ENCODE measurements at places on chromosomes 12 and 14.

- DNase-seq, result no peak
Observed at GRCh38 chr12:110023059-110023980, 24.1 kb downstream of the ANKRD13A start.

GRCh38 chr14:70281939-70282338 is 77.5 kb downstream of the COX16 start:
- DNase-seq, result no peak

DNA sequence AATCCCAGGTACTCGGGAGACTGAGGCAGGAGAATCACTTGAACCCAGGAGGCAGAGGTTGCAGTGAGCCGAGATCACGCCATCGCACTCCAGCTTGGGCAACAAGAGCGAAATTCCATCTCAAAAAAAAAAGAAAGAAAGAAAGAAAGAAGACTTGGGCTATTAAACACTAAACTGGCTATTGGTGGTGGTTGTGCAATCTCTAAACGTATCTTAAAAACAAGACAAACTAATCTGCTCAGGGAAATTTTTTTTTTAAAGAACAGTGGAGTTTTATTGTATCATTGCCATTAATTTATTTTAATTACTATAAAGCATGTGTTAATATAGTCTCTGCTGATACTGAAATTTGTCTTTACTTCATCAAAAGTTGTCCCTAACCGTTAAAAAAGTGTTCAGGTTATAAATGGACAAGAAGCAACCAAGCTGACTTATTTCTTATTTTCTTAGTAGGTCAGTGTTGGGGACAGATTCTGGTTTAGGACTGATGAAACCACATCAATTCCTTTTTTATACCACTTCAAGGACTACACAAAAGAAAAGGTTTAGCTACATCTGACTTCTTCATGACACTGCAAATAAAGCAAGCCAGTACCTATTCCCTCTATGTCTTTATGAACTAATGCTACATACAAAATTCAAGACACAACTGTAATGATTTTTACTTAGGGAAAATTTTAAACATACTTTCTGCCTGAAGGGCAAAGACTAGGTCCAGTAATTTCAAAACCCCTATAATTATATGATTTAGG is 68.7 kb upstream of the KRAS start:
- DNase-seq, result no peak

GRCh38 chr12:28132398-28132797 is 57.9 kb upstream of the CCDC91 start:
- no peak for DNase-seq

DNA sequence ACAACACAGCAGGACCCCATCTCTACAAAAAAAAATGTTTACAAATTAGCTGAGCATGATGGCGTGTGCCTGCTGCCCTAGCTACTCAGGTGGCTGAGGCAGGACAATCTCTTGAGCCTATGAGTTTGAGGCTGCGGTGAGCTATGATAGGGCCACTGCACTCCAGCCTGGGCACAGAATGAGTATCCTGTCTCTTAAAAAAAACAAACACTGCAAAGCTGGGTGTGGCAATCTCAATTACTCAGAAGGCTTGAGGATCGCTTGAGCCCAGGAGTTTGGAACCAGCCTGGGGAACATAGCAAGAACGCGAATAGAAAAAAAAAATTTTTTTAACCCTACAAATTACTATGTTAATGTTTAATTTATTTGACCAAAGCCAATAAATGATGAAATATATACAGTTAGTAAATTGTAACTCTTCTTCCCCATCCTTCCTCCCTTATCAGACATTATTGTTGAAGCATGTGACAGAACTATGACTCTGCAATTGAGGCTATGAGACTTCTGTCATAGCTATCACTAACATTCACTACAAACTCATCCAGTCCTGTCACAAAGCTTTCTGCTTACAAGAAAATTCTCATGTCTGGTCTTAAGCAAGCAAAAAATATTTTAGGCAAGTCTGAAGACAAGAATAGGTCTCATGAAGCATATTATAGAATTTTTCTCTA is 9.8 kb downstream of the BTBD7 start:
- DNase-seq, result no peak

DNA sequence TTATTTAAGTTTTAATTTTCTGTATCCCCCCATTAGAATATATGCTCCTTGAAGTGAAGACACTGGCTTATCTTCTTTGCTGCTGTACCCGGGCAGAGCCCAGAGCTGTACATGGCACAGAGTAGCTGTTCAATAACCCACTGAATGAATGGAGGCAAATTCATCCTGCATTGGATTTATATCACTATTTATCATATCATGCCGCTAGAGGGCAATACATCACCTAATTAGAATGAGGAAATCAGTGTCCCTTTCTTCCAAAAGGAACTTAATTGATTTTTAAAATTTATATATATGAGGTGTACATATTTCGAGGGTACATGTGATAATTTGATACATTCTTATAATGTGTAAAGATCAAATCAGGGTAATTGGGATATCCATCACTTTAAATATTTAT is 89.2 kb upstream of the TMEM260 start:
- no peak for DNase-seq

GRCh38 chr14:33413381-33413780 is 474.7 kb downstream of the NPAS3 start:
- DNase-seq, result no peak

All from stimulated activated CD8-positive, alpha-beta memory T cell treated with anti-CD3 and anti-CD28 coated beads, Interleukin-7, amount 100 ng/mL, for 4 hours (primary cell).